Suppressor macrophage treated with lipopolysaccharide for 1 hour (primary cell): ENCODE measurements at places on chromosomes 2 and 18.
A peak's percentile ranks its signal among the peaks of the same experiment; 100 is the strongest.

DNA sequence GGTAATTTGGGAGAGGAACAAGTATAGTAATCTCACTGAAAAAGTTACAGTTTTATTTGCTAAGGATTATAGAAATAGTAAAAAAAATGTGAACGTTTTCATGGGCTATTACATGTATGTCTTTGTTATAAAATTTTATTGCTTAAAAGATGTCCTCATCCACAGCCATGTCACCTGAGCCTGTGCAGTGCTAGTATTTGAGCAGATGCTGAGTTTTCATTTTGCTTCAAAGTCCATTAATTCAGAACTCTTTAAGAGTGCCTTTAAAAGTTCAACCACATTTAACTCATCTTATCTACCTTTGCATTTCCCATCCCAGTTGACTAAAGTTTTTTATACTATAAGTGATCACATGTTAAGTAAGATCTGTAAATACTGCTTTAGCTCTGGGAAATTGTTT lies 52.6 kb downstream of the DPP10 start:
- no peak for DNase-seq

DNA sequence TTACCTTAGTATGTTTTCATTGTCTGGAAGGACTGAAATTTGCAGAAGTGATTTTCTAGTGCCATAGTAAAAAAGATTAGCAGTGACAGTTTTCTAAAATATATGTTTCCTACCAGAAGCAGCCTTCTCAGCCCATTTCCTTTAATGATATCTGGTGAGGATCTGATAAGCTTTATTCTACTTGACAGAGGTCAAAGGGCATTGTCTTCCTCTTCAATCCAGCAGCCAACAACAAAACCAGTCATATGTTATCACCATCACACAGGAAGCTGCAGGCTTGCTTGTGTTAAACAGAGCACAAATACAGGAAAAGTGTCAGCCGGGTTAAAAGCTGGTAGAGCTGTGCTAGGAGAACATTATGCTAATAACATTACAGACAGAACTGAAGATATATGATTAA lies 35.6 kb upstream of the ZSWIM2 start:
- no peak for DNase-seq

DNA sequence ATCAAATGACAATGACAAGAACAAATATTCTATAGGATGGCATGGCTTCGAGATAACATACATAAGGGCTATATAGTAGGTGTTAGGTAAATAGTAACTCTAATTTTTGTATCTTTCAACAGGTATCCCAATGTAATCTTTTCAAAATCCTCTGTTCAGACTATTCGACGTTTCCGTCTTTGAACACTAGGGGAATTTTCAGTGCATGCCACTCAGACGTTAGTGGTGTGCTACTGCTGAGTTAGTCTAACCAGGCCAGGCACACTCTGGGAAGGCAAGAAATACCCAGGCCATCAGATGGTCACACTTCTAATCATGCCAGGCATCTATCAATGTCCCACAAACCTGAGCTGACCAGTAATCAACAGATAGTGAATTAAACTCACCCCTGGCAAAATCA lies 14.6 kb upstream of the CREG2 start:
- DNase-seq, result no peak

DNA sequence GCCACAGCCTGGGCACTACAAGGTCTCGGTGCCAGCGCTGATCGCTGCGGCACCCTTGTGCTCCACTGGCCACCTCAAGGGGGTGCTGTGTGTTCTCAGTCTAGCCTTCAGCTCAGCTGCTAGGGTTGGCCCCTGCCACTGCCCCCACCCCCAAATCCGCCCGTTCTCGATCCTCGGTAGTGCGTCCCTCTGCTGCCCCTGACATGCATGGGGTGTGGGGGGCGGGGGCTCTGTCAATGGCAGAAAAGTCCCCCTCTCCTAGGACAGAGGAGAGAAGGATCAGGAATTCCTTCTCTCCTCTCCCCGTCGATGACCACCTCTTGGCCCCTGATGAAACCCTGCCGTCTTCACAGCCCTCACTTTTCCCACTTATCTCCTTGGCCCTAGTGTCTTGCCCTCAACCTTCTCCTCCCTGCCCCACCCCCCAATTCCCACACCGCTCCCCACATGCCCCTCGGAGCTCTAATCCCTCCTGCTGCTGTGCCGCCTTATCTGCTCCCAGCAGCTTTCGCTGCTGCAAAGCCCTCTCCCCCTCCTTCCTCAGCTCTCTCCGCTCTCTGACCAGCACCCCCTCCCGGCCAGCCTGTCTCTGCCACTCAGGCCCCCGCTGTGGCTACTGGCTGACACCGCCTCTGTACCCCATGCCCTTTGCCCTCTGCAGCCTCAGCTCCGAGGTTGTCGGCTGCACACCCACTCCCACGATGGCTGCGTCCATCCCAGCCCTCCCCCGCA lies 4.3 kb upstream of the ASIC4 start:
- DNase-seq, result peak; percentile 57

DNA sequence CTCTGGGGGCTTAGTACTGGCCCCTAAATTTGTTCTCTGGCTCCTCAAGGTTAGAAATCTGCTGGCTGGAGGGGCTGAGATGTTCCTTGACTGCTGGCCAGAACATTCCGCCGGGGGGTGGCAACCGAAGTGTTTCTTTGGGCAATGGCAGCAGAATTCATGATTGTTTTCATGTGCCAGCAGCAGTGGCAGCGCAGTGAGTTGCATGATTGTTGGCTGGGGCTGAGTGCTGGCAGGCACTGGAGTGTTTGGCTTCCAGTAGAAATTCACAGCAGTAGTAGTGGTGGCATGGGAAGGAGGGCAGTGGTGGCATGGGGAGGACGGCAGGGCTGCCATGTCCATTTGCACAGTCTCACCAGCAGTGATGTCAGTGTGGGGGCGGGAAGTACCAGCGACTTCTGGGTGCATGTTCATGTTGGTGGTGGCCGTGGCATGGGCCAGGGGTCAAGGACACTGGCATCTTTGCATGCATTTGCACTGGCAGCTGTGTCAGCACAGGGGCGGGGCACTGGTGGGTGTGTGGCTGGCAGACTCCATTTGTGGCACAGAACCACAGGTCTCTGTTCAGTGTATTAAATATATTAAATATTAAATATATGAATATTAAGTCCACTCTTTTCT lies 130.6 kb upstream of the CDH7 start:
- DNase-seq, result no peak

GRCh38 chr2:10494351-10495066 lies 46.4 kb upstream of the ODC1 start:
- DNase-seq, result no peak

- DNase-seq, result no peak
These were observed 2003.8 kb upstream of the PIK3C3 start for GRCh38 chr18:39951142-39951720.

- no peak for DNase-seq
These were observed at the start of gene SCTR for GRCh38 chr2:119523952-119524694. Gene SCTR (minus strand): TSS chr2:119524483. CDS start chr2:119524226, 257 bp downstream.

- peak; percentile 89 for DNase-seq
These were observed 72.5 kb downstream of the ACOXL start for GRCh38 chr2:110804915-110805314.

DNA sequence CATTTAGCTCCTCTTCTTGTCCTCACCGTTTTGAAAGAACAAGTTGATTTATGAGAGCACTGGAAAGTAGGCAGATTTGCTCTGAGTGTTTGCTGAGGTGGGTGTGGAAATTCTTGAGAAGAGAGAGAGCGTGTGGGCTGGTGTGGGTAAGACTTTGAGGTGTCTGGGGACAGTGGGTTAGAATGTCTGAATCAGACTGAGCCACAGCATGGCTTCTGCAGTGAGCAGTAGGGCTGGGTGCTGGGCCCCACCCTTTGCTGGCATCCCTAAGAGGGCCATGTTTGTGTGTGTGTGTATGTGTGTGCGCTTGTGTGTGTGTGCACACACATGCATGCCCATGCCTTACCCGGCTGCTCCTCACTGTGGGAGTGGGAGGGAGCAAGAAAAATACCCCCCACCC lies 63.7 kb downstream of the COPS8 start:
- DNase-seq, result no peak

GRCh38 chr2:45180779-45181178 lies 171.5 kb upstream of the SIX2 start:
- no peak for DNase-seq

- no peak for DNase-seq
These were observed 11.3 kb downstream of the SLC14A2 start for GRCh38 chr18:45626330-45627203.

DNA sequence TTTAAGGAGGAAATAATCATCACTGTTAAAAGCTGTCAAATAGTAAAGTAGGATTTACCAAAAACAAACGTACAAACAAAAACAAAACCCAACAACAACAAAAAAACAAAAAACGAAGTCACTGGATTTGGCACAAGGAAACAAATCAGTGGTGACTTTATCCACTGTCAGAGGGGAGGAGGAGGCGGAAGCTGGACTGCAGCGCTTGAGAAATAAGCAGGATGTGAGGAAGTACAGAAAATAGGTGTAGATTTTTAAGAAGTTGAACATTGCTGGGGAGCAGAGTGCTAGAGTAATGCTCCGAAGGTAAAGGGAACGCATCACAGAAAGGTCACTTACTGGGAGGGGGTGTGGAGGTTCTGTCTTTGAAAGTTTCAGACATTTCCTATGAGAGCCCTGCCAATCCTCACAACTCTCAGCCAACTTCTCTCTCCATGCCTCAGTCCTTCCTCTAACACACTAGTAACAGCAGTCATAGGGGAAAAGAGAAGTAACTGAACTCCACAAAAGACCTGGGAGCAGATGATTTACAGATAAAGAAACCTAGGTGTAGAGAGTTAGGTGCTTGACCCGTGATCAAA lies 220.2 kb upstream of the SMAD7 start:
- peak; percentile 58 for DNase-seq

- DNase-seq, result no peak
These were observed 94.8 kb upstream of the CREB1 start for GRCh38 chr2:207434899-207435465.

GRCh38 chr2:150109028-150109427 lies 378.4 kb downstream of the RND3 start:
- DNase-seq, result no peak

GRCh38 chr2:240369801-240370585 lies 65.5 kb upstream of the GPC1 start:
- no peak for DNase-seq

DNA sequence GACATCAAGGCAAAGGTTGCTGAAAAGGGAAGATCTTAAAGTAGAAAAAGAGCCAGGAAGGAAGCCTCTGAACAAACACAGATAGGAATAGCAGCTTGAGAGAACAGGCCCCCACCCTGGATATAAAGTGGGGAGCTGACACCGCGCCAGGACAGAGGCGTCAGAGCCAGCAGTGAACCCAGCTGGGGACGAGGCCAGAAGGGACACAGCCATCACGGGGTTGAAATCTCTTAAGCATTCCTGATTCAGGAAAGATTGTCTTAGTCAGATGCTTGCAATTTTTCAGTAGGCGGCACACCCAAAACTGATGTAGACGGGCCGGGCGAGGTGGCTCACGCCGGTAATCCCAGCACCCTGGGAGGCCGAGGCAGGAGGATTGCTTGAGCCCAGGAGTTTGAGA lies 93.8 kb upstream of the PHLPP1 start:
- DNase-seq, result no peak

DNA sequence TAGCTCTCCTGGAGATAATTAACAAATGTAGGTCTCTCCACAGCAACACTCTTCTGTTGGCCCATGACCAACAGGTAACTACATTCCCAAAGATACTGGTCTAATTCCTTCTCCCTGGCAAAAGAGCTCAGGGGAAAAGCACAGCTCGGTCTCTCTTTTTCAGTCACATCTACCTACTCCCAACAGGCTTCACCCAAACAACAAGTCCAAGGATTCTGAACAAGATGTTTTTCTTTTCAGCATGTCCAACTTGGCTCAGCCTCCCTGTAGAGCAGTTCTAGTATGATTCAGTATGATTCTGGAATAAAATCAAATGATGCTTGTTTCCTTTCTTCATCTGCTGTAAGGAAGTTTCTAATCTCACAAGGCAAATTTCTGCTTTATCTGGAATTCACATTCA lies 1704.8 kb upstream of the PIK3C3 start:
- no peak for DNase-seq

- no peak for DNase-seq
These were observed 24.0 kb downstream of the UNC50 start for GRCh38 chr2:98632351-98632750.

DNA sequence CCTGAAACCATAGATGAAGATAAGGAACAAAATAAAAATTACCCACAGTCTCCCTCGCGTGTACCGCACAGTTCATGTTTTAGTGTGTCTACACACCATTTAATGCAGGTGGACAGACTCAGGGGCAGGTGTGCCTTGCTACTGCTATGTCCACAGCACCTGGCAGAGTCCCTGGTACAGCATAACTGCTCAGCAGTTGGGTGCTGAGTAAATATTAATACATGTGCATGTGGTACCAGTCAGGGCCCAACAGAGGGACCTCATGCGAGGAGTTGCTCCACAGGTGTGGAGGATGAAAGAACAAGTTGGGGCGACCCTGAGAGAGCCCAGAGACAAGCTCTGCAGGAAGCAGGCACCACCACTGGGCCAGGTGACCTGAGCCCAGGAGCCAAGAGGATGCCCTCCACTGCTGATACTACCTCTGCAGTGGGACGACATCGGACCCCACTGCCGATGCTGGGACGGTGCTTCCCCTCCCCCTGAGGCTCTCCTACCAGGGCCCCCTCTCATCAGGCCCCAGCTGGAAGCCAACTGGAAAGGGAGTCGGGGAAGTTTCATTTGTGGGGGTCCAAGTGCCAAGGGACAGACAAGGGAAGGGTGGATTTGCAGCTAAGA lies 100.8 kb downstream of the NEDD4L start:
- no peak for DNase-seq

DNA sequence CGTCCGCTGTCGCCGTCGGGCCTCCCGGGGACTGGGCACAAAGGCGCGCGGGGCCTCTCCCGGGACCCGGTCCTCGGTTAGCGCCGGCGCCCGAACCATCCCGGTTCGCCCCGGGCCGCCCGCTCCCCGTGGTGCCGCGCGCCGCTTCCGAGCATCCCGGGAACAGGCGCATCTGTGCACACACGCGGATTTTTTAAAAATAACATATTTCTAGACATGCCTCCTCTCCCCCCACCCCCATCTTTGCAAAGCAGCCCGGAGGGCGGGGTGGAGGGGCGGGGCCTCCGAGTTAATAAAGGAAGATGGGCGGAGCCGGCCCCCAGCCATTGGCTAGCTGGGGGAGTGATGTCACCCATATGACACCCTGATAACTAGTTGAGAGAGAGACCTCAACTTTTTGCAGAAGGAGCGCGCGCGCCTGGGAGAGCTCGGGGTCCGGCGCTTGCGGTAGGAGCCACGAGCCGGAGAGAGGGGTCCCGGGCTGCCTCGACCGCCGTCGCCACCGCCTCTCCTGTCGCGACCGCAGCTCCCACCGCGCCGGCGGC lies at the start of gene SOX11:
TSS of gene SOX11 (plus strand) at position 400 of the 545 bp plus-strand sequence. CDS start 338 bp downstream, outside the sequence.
- peak; percentile 4 for DNase-seq

- DNase-seq, result no peak
These were observed 103.5 kb upstream of the ITGB6 start for GRCh38 chr2:160303527-160303926.

GRCh38 chr2:197307236-197307932 lies 3.2 kb downstream of the ANKRD44 start:
- DNase-seq, result peak; percentile 81

GRCh38 chr2:31413862-31414550 lies 536 bp downstream of the XDH start:
- no peak for DNase-seq

DNA sequence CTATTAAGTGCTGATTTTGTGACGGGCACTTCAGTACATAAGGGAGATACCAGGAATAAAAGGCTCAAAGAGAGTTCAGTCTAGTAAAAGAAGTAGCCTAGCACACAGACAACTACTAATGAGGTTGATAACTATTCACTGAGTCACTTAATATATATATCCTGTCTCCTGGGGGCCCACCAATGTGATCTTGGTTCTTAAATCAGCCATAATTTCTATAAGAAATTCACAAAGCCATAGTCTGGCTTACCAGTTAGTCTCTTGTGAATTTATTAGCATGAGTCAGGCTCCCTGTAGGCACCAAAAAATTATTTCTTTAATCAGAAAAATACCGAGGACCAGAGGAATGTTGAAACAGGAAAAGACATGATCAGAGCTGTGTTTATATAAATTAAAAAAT lies 10.4 kb downstream of the KCNE4 start:
- DNase-seq, result no peak
